ENCODE measurements at places on chromosomes 5 and 9.

GRCh38 chr9:132808645-132809044, 69.4 kb downstream of the AK8 start:
- no peak for DNase-seq

DNA sequence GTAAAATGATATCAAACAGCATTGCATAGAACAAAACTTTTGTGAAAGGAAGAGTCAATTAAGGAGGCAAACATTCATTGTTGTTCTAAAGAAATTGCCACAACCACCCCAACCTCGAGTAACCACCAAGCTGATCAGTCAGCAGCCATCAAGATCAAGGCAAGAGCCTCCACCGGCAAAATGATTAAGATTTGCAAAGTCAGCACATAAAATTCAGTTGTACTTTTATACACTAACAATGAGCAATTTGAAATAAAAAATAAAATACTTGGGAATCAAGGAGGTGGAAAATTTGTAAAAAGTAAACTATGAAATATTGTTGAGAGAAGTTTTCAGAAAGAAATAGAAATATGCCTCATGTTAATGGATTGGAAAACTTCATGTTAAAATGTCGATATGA, 1118.5 kb downstream of the PTPRD start:
- no peak for DNase-seq

GRCh38 chr9:13974891-13975290, 339.1 kb downstream of the NFIB start:
- no peak for DNase-seq

GRCh38 chr5:109931049-109931780, 241.5 kb downstream of the MAN2A1 start:
- DNase-seq, result no peak

GRCh38 chr9:94860678-94861588, 134.4 kb downstream of the AOPEP start:
- peak; percentile 82 for DNase-seq

DNA sequence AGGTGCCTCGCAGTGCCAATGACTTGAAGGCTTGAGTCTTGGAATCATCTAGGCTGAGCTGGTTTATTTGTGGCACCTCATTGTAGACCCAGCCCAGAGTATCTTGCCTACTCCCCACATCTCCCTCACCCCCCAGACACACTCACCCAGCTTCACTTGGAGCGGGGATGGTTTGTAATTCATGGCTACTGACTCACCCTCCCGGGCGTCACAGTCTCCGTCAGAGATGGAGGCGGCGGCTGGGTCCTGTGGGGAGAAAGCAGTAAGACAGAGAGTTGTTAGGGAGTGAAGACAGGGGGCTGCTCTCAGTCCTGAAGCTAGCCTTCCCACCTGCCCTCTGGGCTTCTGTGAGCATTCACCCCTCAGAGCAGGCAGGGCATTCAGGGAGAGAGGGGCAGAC, 29.0 kb upstream of the MYORG start:
- no peak for DNase-seq

DNA sequence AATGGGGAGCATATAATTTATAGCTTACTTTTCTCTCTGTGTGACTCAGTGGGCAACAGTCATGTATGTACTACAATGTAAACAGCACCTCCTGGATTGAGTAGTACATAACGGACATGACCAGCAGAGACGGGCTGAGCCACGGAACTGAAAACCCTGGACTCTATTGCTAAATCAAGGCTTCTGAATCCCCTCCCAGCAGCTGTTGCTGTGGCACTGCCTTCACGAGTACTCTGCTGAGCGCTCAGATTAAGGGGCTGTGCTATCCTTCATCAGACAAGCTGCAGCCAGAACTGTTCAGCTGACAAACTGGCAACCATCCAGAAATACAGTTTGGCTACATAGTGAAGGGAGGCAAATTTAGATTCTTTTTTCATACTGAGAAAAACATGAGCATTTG, 131.3 kb upstream of the CCDC180 start:
- no peak for DNase-seq

- no peak for DNase-seq
These were observed 297.2 kb downstream of the SPOCK1 start for GRCh38 chr5:137201876-137202275.

DNA sequence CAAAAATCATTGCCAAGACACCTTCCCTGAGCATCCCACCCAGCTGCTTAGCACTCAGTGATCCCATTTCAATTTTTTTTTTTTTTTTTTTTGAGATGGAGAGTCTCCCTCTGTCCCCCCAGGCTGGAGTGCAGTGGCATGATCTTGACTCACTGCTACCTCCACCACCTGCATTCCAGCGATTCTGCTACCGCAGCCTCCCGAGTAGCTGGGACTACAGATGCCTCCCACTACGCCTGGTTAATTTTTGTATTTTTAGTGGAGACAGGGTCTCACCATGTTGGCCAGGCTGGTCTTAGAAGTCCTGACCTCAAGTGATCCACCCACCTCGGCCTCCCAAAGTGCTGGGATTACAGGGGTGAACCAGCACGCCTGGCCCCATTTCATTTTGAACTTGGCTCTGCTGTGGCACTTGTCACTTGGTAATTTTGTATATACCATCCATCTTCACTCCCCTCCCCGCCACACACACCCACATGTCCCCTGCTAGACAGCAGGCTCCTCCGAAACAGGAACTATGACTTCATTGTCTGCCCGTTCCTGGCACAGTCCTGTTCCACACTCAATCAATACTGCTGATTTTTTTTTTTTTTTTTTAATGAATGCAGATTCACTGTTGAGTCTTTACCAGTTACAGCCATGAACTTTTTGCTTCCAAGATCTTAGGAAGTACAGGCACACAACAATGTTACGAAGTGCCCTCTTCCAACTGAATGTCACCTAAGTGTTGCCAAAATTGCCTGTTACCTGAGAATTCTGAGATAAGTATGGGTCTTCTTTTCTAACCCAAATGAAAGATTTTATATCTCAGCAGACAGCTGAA, 17.3 kb upstream of the ZBTB34 start:
- peak; percentile 21 for DNase-seq

DNA sequence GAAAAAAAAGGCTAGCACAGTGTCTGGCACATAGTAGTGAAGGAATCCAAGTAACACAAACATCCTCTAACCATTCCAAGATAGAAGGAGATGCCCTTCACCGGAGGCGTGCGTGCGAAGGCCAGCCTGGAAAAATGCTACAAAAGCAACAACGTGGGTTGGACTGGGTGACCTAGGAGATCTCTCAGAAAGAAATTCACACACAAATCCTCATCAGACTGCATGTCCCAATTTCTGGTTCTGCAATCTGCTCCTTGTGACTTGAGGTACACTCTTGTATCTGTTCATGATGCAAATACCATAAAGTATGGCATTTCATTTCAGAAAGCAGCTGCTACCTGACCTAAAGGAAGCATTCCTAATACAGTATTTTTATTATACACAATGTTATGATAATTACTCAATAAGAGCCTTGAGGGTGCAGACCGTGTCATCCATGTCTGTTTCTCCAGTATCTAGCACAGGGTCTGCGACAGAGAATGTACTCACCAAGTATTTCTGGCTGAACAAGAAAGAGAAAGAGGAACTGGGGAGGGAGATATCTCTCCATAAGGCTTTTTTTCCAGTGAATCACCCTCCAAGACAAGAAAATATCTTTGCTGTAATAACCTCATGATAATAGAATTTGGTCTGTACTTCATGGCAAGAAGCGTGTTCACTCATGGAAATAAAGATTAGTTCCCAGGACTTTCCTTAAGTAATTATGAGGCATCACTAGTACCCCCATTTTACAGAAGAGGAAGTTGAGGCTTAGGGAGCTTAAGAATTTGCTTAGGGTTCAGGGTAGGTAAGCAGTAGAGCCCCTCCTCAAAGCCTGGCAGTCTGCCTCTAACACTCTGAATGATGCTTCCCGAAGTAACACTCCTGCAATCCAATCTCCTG, 138.3 kb downstream of the CDK5RAP2 start:
- DNase-seq, result no peak

DNA sequence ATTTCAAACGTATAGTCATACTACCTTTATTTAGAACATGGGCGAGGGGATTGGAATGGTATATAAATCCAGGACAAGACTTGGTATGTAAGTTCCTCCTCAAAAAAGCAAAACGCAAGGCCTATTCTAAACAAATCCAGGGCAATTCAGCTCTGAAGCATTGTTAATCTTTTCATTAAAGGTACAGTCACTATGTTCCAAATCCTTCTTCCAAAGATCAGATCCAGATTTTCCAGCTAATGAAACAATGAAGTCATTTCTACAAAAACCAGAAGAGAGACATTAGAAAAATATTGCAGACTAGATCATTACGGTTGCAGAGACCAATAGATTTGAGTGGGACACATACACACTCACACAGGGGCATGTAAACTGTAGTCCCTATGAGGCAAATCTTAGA, 116.1 kb upstream of the BNC2 start:
- no peak for DNase-seq

GRCh38 chr9:98287384-98287783, 31.9 kb upstream of the TBC1D2 start:
- DNase-seq, result no peak

- DNase-seq, result no peak
These were observed 866.4 kb upstream of the C9orf72 start for GRCh38 chr9:28439688-28440087.

GRCh38 chr9:34716711-34717110, 6.8 kb upstream of the CCL21 start:
- no peak for DNase-seq

GRCh38 chr5:67375606-67376005, 179.0 kb upstream of the CD180 start:
- DNase-seq, result no peak

DNA sequence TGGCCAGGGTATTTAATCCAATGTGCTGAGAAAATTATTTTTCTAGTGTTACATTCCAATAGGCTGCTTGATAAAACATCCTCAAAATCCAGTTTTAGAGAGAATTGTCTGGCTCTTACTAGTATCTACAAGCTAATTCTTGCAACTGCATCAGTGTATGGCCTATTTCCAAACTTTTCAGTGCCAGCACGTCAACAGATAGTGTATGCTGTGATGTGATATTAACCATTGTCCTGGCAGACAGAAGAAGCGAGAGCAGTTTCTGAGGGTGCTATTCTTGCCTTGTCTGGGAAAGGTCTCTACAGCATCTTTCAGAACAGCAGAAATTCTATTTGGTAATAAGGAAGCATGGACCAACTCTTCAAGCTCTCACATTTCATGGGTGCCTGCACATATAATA, 174.2 kb upstream of the CDH12 start:
- no peak for DNase-seq

DNA sequence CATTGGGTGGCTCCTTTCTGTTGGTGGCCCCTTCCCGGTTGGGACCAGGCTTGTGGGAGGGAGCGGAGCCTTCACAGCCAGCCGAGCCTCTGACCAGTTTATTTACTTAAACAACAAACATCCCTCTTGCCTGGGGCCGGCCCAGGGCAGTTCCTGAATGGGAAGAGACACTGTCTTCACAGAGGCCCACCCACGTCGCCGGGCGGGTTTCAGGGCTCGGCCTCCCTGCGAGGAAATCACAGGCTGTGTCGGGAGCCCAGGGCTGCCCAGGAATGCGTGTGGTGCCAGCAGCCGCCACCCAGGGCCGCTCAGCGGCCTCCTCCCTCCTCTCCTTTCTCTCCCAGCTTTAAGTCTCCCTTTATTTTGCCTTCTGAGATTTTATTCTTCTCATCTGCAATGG, 132.5 kb downstream of the HSD17B3 start:
- no peak for DNase-seq

- no peak for DNase-seq
These were observed 62.1 kb downstream of the SLC44A1 start for GRCh38 chr9:105306351-105307140.

- DNase-seq, result peak; percentile 45
These were observed 1.1 kb downstream of the SLC27A4 start for GRCh38 chr9:128341435-128341849.

DNA sequence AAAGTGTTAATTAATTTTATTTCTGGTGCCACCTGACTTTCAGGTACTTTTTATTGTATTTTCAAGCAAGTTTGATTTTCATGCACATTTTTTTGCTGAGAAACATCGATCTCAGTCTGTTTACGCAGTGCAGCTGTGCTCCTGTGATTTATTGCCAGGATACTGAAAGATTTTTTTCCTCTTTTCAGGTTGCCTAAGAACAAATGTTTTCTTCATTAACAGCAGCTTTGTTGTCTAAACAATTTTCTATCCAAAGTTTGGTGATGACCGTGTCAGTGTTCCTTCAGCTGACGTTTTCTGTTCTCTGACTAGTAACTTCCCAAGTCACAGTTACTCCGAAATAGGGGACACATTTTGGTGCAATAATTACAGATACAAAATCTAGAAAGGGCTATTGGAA, 78.1 kb downstream of the VCAN start:
- no peak for DNase-seq

GRCh38 chr9:122841501-122841900, 13.1 kb upstream of the PDCL start:
- no peak for DNase-seq

DNA sequence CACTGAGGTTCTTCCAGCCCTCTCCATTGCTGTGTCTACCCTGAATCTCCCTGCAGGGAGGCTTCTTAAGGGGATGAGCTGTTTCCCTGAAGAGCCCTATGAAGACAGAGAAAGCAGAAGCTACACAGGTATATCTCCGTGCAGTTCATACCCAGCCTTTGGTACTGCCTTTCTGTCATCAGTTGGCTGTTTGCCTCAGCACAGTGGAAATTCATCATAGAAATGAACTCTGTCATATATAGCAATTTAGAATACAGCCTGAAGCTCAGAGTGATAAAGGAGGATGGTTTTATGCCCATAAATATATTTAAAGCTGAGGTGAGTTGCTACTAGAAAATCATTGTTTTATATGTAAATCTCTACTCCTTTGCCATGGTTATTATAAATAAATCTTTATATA, 42.6 kb upstream of the KCNN2 start:
- DNase-seq, result no peak

DNA sequence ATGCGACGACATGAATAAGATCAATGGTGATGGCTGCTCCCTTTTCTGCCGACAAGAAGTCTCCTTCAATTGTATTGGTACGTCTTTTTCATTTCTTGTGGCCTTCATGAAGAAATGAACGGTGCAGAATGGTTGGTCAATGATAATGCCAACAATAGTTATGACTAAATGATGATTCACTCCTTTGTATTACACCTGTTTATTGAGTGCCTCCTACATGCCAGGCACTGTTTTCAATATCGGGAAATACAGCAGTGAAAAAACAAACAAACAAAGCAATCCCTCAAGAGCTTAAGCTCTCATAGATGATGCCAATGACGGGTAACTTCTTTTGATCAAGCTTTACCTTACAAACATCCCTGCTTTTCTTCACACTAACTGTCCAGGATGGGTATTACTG, 117.7 kb downstream of the PAPPA start:
- DNase-seq, result no peak

- no peak for DNase-seq
These were observed 234.2 kb downstream of the ZNF608 start for GRCh38 chr5:124512236-124512635.

DNA sequence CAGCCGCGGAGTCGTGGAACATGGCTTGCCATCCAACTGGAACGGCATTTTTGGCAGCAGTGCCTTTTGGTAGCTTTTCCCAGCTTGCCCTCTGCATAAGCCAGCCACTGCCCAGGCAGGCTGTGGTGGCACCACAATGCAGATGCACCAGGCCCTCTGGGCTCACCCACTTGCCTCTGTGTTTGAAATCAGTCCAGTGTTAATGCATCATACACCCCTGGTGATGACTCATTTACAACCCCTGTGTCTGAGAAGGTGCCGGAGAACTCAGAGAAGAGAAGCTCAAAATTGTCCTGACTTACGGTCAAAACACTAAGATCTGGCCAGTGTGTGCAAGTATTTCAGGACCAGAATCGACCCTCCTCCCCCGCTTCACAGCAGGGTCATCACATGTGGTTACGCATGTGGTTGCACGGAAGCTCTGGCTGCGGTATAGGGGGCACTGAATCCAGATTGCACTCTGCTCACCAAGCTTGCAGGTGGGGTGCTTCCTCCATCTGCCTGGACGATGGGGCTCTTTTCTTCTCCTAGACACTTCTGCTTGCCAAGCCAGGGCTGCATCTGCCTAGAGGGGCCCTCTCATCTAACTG, 66.5 kb upstream of the SMIM15 start:
- DNase-seq, result peak; percentile 28

Measured in GM06990 (cell line).